ENCODE measurements at places on chromosomes 1 and 21.
A peak's percentile ranks its signal among the peaks of the same experiment; 100 is the strongest.

DNA sequence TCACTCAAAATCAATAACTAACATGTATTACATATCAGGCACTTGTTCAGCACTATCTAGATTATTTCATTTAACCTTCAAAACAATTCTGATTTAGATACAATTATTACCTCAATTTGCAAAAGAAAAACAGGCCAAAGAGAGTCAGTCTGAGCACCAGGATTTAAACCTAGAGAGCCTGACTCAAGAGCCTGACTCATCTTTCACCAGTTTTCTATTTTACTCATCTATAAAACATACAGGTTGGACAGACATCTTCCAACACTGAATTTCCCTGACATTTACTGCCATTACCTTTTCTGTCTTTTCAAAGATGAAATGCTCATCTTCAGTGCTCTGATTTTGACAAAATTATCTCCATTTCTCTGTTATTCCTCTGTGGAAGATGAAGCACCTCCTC is 116.5 kb downstream of the MRPL39 start:
- no peak for DNase-seq

DNA sequence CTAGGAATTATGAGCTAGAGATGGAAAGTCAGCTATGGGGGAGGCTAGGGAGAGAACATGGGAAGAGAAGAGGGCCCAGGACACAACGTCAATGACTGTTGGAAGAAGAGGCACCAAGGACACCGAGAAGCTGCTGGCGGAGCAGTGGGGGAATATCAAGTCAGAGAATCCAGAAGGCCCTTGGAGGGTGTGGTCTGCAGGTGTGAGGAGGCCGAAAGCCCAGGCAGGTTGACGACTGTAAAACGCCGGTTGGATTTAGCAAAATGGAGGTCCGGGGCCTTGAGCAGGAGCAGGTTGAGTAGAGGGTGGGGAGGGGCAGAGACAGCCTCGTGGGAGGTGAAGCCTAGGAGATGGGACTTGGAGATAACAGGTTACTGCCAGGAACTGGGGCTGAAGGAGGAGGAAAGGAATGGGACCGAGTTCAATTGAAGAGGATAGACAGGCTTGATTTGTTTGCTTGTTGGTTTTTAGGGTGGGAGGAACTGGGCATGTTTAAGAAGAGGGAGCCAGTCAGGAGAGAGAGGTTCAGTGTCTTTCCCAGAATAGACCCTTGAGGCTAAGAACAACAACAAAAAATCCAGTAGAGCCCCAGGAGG is 35.1 kb downstream of the EDN2 start:
- DNase-seq: no peak

- DNase-seq: no peak
These were observed 237.1 kb downstream of the SLC45A1 start for GRCh38 chr1:8554956-8555534.

- DNase-seq: no peak
These were observed 2.4 kb upstream of the WNT3A start for GRCh38 chr1:228004331-228004855.

GRCh38 chr1:180246579-180246978 is 16.5 kb downstream of the LHX4 start:
- no peak for DNase-seq

DNA sequence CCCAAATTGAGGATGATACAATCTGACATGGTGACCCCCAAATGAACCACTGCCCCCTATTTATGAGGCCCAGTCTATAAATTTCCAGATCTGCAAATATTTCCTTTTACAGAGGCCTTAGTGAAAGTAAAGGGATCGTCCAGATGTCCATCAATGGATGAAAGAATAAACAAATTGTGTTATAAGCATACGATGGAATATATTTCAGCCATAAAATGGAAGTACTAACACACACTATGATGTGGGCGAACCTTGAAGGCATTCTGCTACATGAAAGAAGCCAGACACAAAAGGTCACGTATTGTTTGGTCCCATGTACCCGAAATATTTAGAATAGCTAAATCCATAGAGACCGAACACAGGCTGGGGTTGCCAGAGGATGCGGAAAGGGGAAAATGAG is 48.6 kb upstream of the ITPKB start:
- no peak for DNase-seq

DNA sequence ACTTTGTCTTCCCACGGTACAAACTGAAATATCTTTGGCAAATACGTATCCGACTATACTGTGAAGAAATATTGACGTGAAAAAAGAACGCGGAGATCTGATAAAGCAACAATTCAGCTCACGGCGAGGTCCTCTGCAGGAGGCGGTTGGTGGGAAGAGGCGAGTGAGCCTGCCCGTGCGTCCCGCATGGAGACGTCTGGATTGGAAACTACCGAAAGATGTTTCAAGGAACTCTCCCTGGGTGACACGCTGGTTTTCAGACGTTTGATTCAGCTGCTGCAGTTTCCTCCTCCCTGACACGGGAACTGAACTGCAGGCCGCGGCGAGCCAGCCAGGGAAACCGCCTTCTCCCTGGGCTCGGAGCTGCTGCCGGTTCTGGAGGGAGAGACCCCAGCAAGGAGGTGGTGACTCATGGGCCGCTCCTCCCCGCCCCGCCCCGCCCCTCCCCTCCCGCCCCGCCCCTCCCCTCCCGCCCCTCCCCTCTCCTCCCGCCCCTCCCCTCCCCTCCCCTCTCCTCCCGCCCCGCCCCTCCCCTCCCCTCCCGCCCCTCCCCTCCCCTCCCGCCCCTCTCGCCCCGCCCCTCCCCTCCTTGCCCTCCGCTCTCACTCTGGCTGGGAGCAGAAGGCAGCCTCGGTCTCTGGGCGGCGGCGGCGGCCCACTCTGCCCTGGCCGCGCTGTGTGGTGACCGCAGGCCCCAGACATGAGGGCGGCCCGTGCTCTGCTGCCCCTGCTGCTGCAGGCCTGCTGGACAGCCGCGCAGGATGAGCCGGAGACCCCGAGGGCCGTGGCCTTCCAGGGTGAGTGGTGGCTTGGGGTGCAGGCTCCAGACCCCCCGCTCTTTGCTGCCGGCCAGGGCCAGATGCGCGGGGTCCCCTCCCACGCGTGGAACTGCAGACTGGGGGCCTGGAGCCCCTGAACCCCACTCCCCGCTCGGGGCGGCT is at the start of gene COL6A1:
Gene COL6A1 (plus strand): TSS at position 620 of the 941 bp plus-strand sequence. CDS start 81 bp downstream, at position 701.
- peak; percentile 74 for DNase-seq

DNA sequence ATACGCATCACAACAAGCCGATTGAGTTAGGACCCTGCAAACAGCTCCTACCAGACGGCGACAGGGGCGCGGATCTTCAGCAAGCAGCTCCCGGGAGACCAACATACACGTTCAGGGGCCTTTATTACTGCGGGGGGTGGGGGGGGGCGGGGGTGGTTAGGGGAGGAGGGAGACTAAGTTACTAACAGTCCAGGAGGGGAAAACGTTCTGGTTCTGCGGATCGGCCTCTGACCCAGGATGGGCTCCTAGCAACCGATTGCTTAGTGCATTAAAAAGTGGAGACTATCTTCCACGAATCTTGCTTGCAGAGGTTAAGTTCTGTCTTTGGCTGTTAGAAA is 162.0 kb downstream of the RUNX1 start:
- DNase-seq: no peak

DNA sequence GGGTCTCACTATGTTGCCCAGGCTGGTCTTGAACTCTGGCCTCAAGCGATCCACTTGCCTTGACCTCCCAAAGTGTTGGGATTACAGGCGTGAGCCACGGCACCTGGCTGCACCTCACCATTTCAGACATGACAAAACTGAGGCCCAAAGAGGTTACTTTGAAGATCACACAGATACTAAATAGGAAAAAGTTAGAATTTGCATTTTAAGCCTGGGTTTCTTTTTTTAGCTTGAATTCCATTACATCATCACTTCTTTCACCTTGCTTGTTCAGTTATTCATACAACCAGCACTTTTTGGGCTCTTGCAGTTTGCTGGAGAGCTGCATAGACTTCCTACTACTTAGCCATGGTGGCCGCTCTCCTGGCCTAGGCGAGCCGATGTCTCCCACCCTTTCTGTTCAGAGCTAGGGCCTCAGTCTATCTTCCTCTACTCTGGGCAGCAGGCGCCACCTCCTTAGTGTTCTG is 16.3 kb upstream of the CD2 start:
- no peak for DNase-seq

GRCh38 chr1:66300280-66300971 is 233.5 kb upstream of the SGIP1 start:
- DNase-seq: no peak

- DNase-seq: no peak
These were observed 20.8 kb upstream of the MPC2 start for GRCh38 chr1:167957710-167958109.

DNA sequence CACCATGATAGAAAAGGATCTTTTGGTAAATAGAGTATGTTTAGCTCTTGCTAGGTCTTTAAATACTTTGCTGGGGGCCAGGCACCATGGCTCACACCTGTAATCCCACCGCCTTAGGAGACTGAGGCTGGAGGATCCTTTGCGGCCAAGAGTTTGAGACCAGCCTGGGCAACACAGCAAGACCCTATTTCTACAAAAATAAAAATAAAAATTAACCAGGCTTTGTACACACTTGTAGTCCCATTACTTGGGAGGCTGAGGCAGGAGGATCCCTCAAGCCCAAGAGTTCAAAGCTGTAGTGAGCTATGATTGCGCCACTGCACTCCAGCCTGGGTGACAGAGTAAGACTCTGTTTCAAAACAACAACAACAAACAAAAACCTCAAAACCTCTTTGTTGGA is 1.1 kb upstream of the KCNE2 start:
- DNase-seq: no peak

DNA sequence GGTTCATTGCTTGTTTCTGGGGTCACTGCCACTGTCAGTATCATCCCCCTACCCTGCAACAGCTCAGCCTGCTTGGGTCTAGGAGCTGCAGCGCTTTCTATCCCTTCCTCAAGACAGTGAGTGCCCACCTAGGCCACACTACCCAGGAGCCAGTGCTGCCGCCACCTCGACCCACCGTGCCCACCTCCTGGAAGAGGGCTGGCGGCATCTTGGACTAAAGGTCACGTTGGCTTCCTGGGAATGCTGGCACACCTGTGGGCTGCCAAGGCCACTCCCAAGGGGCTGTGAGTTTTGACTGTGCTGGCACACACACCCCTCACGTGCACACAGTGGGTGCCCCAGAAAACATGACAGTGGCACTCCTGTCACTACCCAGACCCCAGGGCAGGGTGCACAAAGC is 22.1 kb downstream of the CRYAA start:
- peak; percentile 36 for DNase-seq

- no peak for DNase-seq
These were observed 5.8 kb upstream of the LAMC2 start for GRCh38 chr1:183180218-183180617.

- no peak for DNase-seq
These were observed 93.0 kb downstream of the APP start for GRCh38 chr21:26077521-26077920.
